ENCODE measurements at places on chromosomes 12 and 14.

DNA sequence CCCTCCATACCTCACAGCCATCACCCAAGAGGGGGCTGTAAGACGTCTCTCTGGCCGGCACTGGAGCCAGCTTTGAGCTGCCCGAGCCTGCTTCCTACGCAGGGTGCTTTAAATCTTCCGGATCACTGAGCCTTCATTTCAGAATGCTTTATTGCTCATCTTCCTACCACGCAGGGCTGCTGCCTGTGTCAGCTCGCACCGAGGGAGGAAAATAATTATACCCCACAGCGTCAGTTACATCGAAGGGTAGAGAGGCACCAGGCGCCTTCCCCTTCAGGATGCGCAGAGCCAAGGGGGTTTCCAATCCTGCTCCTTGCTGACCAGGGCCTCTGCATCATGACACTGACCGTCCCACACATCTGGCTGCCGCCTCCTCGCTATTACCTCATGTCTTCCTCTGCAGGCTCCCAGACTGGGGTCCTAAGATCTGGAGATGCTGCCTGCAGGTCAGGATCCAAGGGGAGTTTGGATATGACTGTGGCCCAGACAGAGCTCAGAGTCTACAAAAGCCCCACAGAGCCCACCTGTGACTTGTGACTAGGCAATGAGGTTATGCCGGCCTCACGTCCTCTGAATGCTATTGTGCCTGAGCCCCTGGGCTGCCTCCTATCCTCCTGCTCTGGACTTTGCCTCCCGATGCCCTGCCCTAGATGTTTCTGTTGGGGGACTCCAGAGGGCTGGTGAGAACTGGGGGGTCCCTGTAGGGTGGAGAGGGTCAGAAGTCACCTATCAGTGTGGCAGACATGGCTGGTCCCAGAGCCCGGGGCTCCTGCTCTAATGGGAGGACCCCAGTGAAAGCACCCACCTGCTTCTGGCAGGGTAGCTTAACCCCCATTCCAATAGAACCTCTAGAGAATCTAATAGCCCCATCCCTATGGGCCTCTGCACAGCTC, 220.3 kb upstream of the RTL1 start:
- DNase-seq = peak; percentile 44
- H3K27me3 ChIP-seq = peaks cover 10% of the 10 kb centered on the region
- H3K4me1 ChIP-seq = no peaks in the 10 kb centered on the region
- no peaks in the 10 kb centered on the region for H3K36me3 ChIP-seq
- H3K4me3 ChIP-seq = no peak overlapping the region

DNA sequence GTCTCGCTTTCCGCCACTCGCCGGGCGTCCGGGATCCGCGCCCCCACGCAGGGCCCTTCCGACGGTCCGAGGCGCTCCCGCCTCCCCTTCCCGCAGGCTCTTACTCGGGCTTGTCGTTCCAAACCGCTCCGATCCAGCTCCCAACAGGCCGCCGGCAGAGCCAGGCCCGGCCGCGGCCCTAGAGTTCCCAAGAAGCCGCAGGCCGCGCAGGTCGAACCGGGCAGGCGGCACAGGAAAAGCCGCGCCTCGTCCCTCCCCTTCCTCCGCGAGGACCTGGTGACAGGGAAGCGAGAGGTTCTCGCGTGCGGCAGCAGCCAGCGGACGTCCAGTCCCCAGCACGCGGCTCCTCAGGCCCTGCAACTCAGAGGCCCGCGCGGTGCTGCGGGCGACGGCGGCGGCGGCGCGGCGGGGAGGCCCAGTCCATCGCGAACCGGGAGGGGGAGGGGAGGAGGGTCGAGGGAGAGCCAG, 272 bp downstream of the HECTD1 start:
- DNase-seq = peak; percentile 88
- H3K4me1 ChIP-seq = no peaks in the 10 kb centered on the region
- H3K4me3 ChIP-seq = peak overlapping the region; percentile 78
- peak overlapping the region; percentile 100 for H3K27ac ChIP-seq
- peaks cover 13% of the 10 kb centered on the region for H3K36me3 ChIP-seq

- no peaks in the 10 kb centered on the region for H3K27me3 ChIP-seq
- no peak overlapping the region for H3K27ac ChIP-seq
- no peak overlapping the region for H3K4me3 ChIP-seq
- no peaks in the 10 kb centered on the region for H3K4me1 ChIP-seq
Observed at GRCh38 chr12:59425798-59426197, 170.0 kb upstream of the SLC16A7 start.

GRCh38 chr12:10241290-10241689, 28.6 kb downstream of the GABARAPL1 start:
- no peaks in the 10 kb centered on the region for H3K27me3 ChIP-seq
- no peaks in the 10 kb centered on the region for H3K36me3 ChIP-seq
- H3K27ac ChIP-seq = no peak overlapping the region
- no peaks in the 10 kb centered on the region for H3K4me1 ChIP-seq
- no peak overlapping the region for H3K4me3 ChIP-seq

DNA sequence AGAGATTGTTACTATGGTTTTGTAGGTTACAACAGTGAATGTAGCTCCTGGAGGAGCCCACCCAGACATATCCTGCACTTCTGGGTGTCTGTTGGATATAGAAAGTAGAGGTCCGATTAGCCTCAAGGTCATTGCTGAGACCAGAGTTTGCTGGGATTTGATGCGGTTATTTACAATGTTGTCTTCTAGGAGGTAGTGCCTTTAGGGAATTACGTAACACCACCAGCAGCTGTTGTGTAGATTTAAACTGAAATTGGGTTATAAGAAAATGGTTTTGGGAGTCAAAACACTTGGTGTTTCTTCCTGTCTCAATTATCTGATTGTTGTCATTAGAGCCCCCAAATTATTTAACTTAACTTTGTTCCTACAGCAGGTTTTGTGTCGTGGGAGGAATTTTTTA, 225.3 kb upstream of the PELI2 start:
- no peaks in the 10 kb centered on the region for H3K27me3 ChIP-seq
- no peak for DNase-seq
- no peaks in the 10 kb centered on the region for H3K4me1 ChIP-seq
- no peak overlapping the region for H3K4me3 ChIP-seq
- H3K36me3 ChIP-seq = no peaks in the 10 kb centered on the region

- H3K36me3 ChIP-seq = peaks cover 64% of the 10 kb centered on the region
- H3K4me1 ChIP-seq = no peaks in the 10 kb centered on the region
- H3K4me3 ChIP-seq = peak overlapping the region; percentile 94
- peak overlapping the region; percentile 100 for H3K27ac ChIP-seq
Observed at GRCh38 chr12:6866920-6867412, 365 bp upstream of the TPI1 start.

DNA sequence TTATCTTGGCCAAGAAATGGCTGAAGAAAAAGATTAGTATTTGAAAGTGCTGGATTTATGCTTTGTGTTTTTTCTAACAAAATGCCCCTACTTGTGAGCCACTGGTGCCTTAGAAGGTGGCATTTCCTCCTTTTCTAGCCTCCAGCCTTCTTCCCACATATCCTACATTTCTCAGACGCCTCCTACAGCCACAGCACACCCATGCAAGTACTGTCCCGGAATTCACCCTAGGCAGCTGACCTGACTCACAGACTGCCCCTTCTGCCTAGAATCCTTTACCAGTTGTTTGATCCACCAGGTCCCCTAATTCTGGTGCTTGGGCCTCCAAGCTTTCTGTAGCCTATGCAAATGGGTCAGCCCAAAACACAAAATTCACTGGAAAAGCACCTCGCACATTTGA, 166.0 kb downstream of the FOXN3 start:
- peaks cover 23% of the 10 kb centered on the region for H3K4me1 ChIP-seq
- DNase-seq = no peak
- no peaks in the 10 kb centered on the region for H3K36me3 ChIP-seq

DNA sequence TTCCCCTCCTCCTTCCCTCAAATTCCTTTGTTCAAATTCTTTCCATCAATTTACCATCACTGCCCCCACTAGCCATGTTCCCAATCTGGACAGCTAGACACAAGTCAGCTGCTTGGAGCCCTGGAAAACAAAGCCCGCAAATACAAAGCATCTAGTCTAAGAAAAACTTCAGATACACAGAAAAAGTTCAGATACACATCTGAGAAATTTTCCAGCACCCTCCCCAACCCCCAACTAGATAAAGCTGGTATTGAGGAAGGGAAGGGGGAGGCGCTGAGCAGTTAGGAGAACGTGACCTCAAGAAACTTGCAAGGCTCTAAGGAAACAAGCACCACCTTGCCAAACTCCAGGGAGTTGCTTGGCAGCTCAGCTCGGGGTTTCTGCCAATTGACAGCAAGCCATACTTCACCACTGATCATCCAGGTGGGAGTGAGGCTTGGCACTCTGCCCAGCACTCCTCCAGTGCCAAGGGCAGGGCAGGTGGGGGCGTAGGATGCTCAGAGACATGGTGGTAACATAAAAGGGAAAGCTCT, 5.1 kb upstream of the CNIH1 start:
- no peaks in the 10 kb centered on the region for H3K4me1 ChIP-seq
- H3K36me3 ChIP-seq = no peaks in the 10 kb centered on the region
- H3K27ac ChIP-seq = no peak overlapping the region
- H3K27me3 ChIP-seq = no peaks in the 10 kb centered on the region

DNA sequence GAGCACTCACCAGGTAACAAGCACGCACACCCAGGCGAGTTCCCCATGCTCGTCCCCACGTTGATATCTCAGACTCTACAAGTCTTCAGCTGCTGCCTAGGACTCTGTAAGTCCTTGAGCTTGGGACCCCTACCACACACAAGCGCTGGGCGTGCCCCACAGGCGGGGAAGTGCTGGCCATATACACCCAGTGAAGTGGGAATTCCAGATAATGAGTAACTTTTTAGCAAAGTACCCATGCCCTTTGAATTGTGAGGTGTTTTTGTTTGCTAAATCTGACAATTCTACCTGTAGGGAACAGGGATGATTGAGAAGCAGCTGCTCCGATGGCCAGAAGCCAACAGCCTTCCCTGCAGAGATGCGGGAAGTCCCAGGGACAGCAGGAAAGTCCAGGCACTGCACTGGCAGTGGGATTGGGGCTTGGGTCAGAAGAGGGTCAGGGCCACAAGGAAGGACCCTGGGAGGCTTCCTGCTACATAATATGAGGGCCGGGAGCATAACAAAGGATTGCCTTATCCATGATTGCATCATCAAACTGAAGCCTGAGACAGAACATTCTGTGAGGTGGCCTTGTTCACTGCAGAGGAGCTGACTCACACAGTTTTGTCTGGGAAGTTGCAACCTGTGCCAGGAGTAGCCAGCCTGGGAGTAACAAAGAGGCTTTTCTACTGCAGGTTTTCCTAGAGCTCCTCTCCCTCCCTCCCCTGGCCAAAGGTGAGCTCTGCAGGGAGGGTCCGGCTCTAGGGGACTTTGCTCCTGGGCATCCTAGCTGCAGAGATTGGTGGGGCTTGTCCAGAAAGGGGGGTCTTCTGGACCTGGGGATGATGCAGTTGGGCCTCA, 13.2 kb upstream of the SERPINA3 start:
- H3K27me3 ChIP-seq = no peaks in the 10 kb centered on the region
- peak overlapping the region; percentile 74 for H3K27ac ChIP-seq
- no peaks in the 10 kb centered on the region for H3K36me3 ChIP-seq

DNA sequence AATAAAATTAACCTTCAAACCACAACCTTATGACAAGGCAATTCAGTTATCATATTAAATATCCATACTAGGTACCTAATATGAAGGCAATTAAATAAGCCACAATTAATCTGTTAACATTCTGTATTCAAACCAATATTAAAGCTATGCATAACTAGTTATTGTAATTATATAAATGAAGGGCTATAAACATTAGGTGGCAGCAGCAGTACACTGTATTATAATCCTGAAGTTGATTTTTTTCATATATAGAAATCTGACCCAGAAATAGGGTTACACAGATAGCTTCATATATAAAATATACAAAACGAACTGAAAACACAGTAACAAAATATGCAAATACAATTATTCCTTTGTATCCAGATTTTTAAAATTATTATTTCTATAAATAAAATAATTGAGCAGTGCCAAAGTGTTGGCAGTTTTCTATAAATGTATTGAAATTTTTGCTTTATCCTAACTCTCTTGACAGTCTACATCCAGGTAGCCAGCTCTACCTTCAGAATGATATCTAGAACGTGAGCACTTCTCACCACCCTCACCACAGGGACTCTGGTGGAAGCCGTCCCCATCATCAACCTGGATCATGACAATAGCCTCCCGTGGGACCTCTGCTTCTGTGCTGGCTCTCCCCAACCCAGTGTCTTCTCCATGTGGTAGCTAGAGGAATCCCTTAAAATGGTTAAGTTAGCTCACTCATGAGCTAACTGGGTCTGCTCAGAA, 136.2 kb downstream of the MED13L start:
- H3K27me3 ChIP-seq = no peaks in the 10 kb centered on the region
- H3K27ac ChIP-seq = peak overlapping the region; percentile 37
- DNase-seq = no peak
- H3K4me1 ChIP-seq = no peaks in the 10 kb centered on the region
- no peak overlapping the region for H3K4me3 ChIP-seq
- H3K36me3 ChIP-seq = no peaks in the 10 kb centered on the region

DNA sequence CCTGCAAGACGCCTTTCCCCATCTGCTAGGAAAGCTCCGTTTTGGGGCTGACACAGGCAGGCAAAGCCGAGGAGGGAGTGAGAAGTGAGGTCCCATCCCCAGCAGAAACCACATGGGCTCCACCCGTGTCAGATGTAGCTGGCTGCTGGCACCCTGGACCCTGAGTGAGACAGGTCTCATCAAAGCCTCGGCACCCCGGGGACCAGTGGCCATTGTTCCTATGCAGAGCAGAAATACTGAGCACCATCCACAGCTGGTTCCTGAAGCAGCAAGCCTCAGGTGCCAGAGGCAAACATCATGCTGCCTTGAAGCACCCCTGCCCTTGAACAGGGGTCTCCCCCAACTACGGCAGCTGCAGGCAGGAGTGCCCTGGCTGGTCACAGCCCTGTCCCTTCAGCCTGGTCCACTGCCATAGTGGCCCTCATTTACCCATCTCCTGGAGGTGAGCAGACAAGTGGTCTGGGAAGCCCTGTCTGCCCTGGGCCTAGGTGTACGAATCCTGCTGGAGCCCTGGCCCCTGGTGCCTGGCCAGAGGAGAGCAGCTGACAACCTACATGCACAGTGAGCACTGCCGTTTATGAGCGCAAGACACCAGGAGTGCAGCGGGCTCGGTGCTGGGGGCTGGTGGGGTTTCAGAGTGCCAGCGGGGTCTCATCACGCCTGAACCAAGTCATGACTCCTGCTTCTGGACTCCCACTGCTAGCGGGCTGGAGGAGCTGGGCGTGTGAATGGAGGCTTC, 289.8 kb upstream of the RTL1 start:
- H3K27me3 ChIP-seq = peaks cover 15% of the 10 kb centered on the region
- H3K4me1 ChIP-seq = no peaks in the 10 kb centered on the region
- DNase-seq = no peak
- no peak overlapping the region for H3K27ac ChIP-seq
- no peaks in the 10 kb centered on the region for H3K36me3 ChIP-seq

- H3K4me3 ChIP-seq = no peak overlapping the region
- no peak for DNase-seq
- H3K36me3 ChIP-seq = no peaks in the 10 kb centered on the region
- no peaks in the 10 kb centered on the region for H3K4me1 ChIP-seq
- no peaks in the 10 kb centered on the region for H3K27me3 ChIP-seq
Observed at GRCh38 chr12:75859868-75860267, 171.7 kb downstream of the PHLDA1 start.
